ENCODE measurements at places on chromosomes 2 and 18.

DNA sequence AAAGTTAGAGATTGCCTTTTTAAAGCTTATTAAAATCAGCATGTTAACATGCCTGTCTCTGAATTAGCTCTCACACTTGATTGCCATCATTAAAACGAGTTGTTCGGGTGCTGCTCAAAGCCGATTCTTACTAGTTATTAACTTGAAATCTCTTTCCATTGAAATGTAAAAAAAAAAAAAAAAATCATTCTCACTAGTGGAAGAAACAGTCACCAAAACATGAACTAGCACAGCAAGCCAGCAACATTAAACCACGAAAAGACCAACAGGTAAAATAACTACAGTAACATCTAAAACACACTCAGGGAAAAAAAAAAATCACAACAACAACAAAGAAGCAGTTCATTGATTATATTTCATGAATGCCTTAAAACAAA is 264.5 kb downstream of the MEIS1 start:
- DNase-seq, result no peak

DNA sequence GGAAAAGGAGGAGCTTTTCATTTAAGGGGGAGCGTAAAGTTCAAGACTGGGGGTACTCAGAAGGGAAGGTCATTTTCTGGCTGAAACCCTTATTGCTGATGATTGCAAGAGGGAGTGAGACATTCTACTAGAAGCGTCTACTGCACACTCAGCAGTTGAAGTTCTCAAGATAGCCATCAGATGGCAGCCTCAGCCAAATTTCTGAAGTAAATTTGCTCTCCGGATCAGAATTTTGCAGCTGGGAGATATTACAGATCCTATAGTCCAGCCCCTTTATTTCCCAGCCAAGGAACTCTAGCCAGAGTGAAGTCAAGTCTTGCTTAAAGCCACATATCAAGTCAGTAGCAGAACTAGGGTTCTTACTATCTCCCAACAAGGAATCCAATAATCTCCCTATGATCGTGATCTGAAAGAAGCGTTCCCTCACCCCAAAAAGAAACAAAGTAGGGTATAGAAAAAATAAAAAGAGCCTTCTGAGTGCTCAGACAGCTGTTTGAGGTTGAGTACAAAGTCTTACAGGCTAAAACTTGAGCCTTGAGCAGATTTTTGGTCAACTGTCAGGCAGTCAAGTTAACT is 24.0 kb downstream of the RAX start:
- no peak for DNase-seq

GRCh38 chr2:128302011-128302743 is 16.5 kb downstream of the HS6ST1 start:
- no peak for DNase-seq

DNA sequence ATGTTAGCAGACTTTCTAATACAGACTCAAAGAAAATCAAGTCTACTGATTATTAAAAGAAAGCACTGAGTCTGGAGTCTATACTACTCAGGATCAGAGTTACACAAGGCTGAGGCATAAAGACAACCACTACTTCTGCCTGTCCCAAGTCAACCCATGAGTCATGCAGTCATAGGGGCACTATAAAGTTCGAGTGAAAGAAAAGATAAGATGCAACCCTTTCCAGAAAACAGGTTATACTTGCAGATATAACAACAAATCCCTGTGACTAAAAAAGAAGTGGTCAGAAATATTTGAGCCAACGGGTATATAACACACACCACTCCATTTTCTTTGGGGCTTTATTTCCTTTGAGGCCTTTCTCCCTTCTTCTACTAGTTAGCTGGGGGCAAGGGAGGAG is 18.6 kb upstream of the SCRN3 start:
- DNase-seq, result no peak

GRCh38 chr2:85524336-85524908 is 14.5 kb upstream of the MAT2A start:
- no peak for DNase-seq

DNA sequence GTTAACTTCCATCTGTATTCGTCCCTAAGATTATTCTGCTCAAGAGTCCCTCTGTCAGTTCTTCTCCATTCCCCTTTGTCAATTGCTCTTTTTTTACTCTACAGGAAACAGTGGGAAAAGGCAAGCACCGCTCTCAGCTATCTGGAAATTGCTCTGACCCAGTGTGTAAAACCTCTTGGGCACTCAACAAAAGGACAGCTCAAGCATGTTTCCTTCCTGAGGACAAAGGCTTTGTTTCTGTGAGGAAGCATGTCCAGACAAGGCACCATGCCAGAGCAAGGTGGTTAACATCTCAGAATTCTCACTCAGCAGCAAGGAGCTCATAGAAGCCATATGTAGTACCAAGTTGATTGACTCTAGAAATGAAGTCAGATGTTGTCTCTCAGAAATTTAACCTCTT is 735.6 kb downstream of the TSN start:
- DNase-seq, result no peak

GRCh38 chr2:128754246-128754724 is 435.6 kb upstream of the HS6ST1 start:
- DNase-seq, result no peak

DNA sequence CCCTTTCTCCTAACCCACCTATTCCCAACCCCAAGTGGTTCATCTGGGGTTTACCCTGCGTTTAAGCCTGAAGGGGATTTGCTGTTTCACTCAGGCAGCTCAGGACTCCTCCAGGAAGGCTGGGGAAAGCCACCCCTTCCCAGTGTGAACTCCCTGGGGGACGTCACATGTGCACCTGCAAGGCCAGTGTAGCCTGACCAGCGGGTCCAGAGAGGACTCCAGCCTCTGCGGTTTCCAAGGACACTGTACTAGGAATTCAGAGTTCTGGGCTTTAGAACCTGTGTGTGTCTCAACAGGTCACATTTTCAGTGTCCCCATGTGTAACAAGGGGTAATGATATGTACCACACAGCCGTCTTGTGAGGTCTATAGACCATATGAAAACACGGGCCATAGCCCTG is 17.9 kb downstream of the EHD3 start:
- DNase-seq, result no peak

DNA sequence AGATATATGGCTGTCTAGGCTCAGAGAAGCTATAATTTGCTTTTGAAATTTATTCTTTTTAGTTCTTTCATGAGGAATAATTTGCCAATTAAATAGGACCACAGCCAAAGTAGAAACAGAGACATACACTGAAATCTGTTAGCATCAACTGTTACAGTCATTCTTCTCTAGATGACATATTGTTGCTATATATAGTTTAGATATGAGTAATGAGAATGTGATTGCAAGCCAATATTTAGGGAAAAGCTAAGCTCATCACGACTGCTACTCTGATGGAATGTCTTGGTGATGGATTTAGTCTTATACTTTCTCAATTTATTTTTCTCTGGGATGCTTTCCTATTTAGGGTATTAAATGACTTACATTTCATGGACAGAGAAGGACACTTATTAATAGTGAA is 259.1 kb downstream of the LNPK start:
- no peak for DNase-seq

DNA sequence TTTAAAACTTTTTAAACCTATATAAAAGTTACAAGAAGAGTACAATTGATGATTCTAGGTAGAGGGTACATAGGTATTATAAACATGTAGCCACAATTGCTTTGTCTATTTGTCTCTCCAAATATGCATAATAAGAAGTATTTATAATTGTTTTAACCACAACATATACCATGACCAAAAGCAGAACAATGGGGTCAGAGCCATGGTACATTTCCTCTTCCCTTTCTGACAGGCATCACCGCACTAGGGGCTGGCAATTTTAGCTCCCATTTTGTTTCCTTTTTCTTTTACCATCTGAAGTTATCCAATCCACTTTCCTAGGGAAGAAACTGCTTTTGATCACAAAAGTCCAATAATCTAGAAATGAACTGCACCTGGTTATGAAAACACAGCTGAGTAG is 49.3 kb downstream of the TMX3 start:
- DNase-seq, result no peak

GRCh38 chr2:127047054-127047453 is 59.9 kb downstream of the BIN1 start:
- DNase-seq, result no peak

DNA sequence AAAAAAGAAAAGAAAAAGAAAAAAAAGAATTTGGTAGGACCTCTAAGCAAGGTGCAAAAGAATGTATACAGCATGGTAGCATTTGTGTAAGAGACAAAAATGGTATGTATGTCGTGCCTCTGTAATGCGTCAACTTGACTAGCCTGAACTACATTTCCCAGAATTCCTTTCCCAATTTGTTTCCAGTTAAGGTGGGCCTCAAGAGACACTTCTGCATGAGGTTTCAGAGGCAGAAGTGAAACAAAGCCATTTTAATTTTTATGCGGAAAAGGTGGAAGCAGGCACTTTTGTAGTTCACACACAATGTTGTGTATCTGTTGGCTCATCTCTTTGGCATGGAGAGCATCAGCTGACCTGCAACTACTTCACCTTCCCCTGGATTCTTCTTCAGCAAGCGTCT is 56.5 kb upstream of the PAPOLG start:
- no peak for DNase-seq

- DNase-seq, result no peak
Measured at GRCh38 chr2:168201584-168202116, 45.7 kb downstream of the STK39 start.

GRCh38 chr2:211564441-211564840 is 974.2 kb downstream of the ERBB4 start:
- DNase-seq, result no peak

DNA sequence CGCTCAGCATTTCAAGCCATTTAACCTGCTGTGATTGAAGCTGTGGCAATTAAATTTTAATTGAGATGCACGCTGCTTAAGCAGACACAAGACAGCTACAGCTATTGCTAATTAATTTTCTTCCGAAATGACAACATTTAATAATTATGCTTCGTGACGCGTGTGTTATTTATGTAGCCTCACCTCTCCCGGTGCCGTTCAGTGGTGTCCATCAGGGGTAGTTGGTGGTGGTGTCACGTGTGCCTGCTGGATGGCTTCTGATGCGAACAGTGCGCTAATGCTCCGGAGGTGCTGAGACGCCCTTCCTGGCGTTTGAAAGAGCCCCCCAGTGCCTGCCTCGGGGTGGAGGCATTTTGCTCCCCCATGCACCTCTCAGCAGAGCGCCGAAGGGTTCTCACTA is 39.5 kb downstream of the GLI2 start:
- no peak for DNase-seq

DNA sequence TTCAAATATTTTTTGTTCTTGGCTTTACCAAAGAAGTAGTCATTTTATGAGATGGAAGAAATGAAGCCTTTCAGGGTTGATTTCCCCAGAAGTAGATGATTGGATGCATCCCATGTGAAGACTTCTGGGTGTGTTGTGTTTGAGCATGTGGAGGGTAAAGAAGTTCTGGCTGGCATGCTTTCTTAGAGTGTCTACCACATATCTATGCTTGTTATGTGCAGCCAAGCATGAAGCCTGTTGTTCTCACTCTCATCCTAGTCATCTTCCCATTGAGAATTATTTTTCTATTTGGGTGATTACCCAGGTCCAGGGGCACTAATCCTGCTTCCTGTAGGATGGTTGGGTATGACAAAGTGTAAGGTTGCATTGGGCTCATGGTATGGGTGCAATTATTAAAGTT is 472.9 kb downstream of the PTPRM start:
- DNase-seq, result no peak

- no peak for DNase-seq
Measured at GRCh38 chr2:232543928-232544631, 4.6 kb downstream of the CHRNG start.

GRCh38 chr2:63440612-63441011 is 147.7 kb downstream of the WDPCP start:
- DNase-seq, result no peak

GRCh38 chr2:113700186-113700841 is 56.1 kb downstream of the SLC35F5 start:
- no peak for DNase-seq

DNA sequence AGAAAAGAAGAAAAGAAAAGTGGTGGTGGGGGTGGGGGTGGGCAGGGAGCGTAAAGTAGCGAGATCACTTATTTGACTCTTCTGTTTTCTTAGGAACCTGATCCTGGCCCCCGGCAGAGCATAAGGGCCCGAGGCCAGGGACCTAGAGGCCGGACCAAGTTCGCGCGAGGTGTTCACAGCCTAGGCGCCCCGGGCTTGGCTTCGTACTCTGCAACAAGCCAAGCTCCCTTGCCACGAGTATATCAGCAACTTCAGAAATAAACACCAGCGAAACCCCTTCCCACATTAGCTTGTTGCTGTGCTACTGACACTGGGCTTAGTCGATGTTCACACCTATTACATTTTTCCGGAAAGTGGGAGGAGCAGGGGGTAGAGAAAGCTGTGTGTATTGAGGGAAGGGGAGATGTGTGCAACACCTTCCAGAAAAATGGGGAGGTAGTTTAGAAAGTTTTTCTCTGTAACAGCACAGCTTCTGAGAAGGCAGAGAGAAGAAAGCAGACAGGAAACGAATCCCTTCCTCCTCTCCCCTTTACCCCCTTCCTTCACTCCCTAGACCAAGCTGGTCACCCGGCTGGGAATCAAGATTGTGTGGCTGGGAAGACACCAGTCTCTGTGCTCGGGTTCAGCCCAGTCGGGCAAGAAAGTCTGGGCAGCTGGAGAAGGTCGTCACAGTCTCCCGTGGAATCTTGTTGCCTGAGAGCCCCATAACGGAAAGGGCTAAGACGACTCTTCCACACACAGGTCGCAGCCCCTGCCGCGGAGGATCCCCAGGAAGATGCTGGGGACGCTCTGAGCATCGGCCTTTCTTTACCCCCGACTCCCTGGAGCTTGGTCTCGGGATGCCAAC is 12.0 kb upstream of the SATB2 start:
- no peak for DNase-seq

GRCh38 chr18:74453642-74454198 is 3.4 kb downstream of the DIPK1C start:
- DNase-seq, result no peak

- no peak for DNase-seq
Measured at GRCh38 chr2:38750011-38750890, 910 bp downstream of the SRSF7 start.

DNA sequence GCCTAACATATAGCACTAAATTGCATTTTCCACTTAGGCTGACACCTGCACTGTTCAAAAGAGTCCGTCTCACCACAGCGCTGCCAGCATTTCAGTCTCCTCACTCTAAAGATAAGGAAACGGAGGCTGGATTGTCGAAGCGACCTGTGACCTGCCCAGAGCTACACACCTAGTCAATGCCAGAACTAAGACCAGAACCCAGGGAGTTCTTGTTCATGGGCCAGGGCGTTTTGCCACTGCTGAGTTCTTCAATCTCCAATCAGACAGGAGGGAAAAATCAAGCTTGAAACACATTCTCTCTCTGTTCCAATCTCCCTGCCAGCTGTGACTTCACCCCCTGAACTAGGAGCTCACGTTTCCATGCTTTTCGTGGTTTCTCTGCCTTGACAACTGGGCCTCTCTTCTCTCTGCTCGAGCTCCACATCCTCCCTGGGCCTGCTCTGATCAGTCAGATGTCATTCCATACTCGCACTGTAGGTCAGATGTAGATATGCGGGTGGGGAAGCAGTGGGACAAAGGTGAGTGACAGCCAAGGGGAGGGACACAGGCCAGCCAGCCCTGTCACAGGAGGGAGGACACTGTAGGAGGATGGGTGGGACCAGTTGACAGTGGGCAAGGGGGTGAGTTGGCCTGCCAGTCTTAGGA is 221.1 kb upstream of the SMAD2 start:
- DNase-seq, result no peak

- no peak for DNase-seq
Measured at GRCh38 chr18:9545029-9545428, 69.3 kb downstream of the PPP4R1 start.

- no peak for DNase-seq
Measured at GRCh38 chr2:27154488-27154887, 5.7 kb downstream of the TCF23 start.

All from NCI-H187 treated with DMSO at 0.1 percent for 48 hours (cell line).